ENCODE measurements at places on chromosomes 16 and 17.

- DNase-seq: peak; percentile 54
Measured at GRCh38 chr16:28863929-28864793, 518 bp downstream of the SH2B1 start.

DNA sequence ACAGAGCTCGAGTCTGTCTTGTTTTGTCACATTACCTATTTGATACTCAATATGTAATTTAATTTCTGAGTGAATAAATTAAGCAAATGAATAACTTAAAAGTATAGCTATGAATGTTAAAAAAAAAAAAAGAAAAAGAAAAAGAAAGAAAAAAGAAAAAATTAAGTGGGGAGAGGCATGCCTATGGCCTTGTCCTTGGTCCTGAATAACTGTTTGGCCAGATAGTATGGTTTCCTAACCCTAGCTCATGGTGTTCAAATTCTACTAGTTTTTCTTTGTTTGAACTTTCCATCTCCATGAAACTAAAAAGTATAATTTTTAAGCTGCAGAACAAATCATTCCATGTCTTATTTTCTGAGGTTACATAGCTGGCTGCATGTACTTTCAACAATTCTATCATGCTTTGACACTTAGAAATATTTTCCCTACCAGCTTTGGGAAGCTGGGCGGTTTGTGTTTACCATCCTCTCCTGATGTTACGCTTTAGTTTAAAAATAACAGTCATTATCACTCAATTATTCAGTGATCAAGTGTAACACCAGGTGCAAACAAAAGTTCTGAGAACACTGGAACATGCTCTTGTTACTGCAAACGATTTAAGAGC is 31.8 kb downstream of the TOX3 start:
- no peak for DNase-seq

DNA sequence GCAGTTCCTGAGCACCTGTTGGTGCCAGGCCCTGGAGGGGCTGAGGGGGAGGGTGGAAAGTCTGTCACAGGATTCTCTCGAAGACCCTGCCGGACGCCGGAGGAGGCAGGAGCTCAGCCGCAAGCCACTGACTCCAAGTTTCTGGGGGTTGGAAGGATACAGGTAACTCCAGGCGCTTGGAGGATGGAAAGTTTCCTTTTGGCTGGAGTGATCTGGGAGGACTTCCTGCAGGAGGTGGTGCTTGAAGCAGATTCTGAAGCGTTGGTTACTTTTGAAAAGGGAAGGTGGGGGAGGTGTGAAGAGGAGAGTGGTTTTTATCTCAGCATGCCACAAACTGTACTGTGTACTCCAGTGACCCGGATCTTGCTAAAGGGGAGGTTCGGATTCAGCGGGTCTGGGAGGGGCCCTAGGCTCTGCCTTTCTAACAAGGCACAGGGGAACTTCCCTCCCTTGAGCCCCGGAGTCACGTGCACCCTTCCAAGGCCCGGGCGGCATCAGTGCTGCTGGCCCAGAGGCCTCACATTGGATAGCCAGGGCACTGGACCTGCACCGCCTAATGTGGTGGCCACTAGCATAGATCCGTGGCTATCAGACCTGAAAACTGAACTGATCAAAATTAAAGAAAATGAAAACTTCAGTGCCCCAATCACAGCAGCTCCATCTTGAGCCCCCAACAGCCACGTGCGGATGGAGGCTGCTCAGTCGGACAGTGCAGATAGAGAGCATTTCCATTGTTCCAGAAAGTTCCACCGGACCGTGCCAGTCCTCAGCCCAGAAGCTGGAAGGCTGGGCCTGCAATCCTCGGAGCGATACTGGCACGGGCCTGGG is 42.2 kb upstream of the GSE1 start:
- DNase-seq: no peak

DNA sequence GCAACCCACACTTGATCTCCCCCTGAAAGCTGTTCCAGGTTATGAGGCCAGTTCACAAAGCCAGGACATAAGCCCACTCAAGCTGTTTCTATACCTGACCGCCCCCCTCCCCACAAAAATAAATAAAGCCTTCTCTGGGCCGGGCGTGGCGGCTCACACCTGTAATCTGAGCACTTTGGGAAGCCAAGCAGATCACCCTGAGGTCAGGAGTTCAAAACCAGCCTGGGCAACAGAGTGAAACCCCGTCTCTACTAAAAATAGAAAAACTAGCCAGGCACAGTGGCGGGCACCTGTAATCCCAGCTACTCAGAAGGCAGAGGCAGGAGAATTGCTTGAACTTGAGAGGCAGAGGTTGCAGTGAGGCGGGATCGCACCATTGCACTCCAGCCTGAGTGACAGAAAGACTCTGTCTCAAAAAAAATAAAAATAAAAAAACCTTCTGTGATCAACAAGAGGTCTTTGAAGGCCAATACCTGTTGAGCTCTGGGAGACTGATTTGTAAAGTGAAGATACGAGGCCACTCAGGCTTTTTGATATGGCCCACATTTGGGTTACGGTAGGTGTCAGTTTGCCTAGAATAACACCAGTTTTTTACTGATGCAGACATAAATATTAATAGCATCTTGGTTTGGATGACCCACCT is 2.2 kb downstream of the KDM8 start:
- no peak for DNase-seq

DNA sequence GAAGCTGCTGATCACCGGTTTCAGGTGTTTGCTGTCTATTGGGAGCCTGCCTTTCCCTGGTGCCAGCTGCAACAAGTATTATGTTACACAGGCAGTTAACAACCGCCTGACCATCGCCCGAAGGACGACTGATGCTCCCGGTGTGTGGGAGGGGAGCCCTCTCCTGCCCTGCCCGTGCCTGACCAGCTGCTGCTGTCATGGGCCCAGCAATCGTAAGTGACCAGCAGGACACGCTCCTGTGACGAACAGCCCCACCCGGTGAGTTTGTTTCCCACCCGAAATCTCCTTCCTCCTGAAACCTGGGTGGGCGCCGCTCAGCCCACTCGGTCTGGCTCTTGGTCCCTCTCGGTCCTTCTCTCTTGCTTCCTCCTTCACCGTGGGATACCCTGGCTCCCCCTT is 17.9 kb upstream of the UBE2I start:
- no peak for DNase-seq

- DNase-seq: no peak
Measured at GRCh38 chr17:12070561-12070960, 49.9 kb downstream of the MAP2K4 start.

DNA sequence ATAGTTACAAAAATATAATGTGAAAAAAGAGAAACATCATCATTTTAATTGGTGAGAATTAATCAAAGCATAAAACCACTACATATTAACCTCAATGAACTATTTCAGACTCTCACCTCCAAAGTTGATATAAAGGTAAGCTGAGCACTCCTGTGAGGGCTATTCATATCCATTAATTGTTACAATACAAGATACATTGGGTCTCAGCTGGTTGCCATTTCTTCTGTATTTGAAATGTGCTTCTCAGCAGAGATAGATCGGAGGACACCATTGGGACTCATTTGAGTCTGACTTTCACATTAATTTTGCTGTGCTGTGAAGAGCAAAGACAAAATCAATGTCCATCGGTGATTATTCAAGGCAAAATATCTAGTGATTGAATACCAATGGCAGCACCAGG is 459.5 kb upstream of the GOT2 start:
- DNase-seq: no peak

GRCh38 chr17:7042501-7043181 is 1.3 kb downstream of the SLC16A11 start:
- peak; percentile 81 for DNase-seq

GRCh38 chr17:27530764-27531391 is 74.6 kb downstream of the KSR1 start:
- DNase-seq: no peak

GRCh38 chr17:1179112-1179817 is 516 bp downstream of the ABR start:
- DNase-seq: peak; percentile 67

- no peak for DNase-seq
Measured at GRCh38 chr17:53934931-53935330, 112.2 kb downstream of the KIF2B start.

- peak; percentile 95 for DNase-seq
Measured at GRCh38 chr16:65745-66144, 6.7 kb downstream of the RHBDF1 start.

DNA sequence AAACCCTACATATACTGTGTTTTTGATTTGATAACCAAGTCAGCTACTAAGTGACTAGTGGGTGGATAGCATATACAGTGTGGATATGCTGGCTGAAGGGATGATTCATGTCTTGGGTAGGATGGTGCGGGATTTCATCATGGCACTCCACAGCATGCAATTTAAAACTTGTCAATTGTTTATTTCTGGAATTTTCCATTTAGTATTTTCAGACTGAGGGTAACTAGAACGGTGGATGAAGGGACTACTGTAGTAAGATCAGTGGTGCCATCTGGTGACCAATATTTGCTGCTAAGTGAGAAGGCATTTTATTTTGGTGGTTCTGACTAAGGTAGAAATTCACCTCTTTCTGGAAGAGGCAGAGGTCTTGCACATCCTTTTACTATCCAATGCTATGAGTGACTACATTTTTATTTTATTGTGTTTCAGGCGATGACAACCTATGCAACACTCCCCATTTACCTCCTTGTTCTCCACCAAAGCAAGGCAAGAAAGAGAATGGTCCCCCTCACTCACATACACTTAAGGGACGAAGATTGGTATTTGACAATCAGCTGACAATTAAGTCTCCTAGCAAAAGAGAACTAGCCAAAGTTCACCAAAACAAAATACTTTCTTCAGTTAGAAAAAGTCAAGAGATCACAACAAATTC is 3.1 kb downstream of the CDC6 start:
- DNase-seq: no peak
